ENCODE measurements at places on chromosomes 11 and 22. TPM values are rescaled to one million over a fixed set of nuclear protein-coding genes. Genes with fewer than 3 reads are reported as not detected.

The SESN3 gene
- 10.0 TPM for total RNA-seq

The BARX2 gene
- not detected for total RNA-seq

The ROM1 gene
- total RNA-seq: 1.1 TPM

The CRYBA4 gene
- not detected for total RNA-seq

The OR8G5 gene
- not detected for total RNA-seq
